ENCODE measurements at places on chromosomes 2 and 18.

DNA sequence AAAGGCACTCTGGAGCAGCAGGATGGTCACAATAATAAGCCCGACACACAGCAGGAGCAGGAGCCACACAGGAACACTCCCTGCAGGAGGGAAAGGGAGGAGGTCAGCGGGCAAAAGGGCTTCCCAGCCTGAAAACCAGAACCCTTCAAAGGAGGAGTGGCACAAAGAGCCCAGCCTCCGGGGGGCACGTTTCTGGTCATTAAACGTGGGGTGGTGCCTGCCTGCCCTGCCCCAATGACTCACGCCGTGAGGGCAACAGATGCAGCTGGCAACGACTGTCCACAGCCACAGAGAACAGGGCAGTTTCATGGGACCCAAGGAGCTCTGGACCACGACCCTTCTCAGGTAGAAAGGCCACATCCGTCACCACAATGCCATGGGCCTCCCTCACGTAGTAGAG, 3.0 kb downstream of the PREB start:
- no peak for DNase-seq

DNA sequence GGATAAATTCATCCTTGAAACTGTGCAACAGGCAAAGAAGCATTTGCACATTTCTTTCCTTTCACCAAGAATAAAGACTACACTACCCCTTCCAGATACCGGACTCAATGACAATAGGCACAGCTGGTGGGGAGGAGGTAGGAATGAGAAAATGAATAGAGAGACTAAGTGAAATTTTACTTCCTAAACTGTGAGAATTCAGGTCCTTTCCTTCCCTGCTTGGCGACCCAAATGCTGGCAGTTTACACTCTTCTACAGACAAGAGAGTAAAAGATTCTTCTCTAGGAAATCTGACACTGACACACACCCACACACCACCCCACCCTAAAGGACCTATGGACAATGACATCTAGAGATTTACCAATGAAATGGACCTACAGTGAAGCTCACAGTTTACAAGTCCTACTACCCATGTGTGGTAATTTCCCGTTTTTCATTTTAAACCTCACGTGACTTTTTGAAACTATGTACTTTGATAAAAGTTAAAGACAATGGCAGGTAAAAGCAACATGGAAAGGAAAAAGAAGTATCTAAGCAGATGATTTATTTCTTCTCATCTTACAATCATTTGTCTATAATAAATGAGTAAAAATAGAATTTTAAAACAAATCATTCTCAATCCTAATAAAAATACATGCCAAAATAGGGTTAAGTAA, 27.9 kb downstream of the REV1 start:
- no peak for DNase-seq

DNA sequence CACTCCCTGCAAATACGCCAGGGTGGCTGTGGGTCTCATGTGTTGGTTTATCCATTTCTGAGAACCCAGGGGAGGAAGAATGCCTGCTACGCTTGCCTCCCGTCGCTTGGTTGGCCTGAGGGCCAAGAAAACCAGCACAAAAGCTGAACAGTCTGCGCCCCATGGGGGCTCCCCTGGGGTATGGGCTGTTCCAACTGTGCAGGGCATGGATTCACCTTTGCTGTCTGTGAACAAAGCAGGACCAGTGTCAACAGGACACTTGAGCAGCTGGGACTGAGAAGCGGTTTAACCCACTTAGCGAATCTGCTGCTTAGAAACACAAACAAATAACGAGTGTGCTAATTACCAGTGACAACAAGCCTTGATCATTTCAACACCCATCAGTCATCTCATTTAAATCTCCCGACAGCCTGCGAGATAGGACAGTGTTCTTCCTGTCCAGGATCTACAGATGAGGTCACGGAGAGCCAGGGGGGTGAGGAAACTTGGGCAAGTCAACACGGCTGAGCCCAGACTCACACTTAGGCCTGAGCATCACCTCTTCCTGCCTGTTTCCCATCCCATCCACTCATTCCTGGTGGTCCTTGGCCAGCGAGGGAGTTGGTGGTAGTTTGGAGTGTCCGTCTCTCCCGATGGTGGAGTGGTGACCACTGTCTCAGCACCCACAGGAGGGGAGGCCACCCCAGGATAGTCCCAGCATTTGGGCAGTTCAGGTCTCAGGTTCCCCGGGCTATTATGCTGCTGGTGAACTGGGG, 111.6 kb upstream of the HAAO start:
- no peak for DNase-seq

GRCh38 chr2:56709181-56709580, 525.4 kb downstream of the CCDC85A start:
- DNase-seq: no peak

GRCh38 chr2:20465716-20466394, 19.0 kb downstream of the RHOB start:
- DNase-seq: no peak

DNA sequence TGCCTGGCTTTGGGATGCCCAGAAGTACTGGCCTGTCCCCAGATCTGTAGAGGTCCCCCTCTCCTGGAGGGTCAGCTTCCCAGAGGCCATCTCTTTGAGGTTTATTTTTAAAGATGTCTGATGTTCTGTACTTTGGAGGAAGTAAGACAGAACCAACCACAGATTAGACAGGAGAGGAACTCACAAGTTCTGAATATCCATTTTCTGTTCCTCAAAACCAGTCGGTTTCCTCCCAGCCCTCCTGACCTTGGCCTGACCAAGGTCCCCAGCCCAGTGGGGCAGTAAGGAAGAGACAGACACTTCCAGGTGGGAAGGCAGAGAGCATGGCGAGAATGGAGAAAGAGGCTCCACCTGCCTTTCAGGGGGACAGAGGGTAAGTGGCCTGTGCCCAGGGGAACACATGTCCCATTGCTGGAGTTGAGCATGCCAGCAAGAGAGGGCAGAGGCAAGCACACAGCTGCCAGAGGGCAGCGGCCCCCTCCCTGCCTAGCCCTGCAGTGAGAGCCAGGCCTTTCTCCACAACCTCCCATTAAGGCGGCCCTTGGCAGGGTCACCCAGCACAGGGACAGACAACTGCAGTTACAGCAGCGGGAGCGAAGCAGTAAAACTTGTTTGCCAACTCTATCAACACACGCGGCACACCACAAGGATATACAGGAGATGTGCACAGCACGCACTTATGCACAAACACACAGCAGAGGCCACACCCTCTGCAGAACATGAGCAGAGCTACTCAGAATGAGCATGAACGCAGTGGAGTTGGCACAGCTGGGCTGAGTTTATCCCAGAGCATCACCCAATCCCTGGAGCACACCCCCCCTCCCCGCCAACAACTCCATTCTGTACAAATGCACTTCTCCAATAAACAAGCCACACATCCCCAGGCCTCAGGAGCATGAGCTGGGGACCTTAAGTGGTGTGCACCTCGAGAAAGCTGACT, 18.5 kb upstream of the SEMA4C start:
- no peak for DNase-seq

All from AG04450 (cell line).